Endothelial cell (in vitro differentiated cells): ENCODE measurements at places on chromosomes 7 and 10.

DNA sequence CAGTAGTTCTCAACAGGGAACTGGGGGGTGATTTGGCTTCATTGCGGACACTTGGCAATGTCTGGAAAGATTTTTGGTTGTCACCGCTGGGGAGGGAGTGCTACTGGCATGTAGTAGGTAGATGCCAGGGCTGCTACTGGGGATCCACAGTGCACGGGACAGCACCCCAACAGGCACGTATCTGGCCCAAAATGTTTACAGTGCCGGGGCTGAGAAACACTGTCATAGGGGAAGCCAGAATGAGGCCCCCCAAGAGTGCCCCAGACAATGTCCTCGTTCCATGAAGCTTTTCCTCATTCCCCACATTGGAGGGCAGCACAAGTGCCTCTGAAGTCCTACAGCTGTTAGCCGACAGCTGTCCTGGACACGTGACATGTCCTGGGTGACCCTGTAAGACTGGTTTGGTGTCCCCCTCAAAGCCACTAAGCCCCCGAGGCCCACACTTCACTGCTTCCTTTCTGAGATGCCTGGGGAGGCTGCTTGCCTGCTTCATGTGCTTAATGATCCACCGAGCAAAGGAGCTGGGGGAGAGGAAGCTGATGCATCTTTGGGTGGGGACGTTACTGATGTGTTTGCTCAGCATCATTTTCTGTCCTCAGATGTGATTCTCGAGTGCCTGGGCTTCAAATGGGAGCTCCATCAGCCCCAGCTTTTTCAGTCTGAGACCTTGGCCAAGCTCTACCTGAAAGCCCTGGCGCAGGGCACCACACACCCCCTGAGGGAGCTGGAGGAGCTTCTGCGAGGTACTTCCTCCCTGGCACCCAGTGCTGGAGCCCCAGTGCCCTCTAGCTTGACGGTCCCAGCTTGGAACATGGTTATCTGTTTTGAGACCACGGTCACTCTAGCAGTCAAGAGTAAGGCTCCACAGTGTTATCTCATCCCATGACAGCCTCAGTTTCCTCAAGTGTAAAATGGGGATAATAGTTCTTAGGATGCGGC lies 14.7 kb downstream of the BTBD16 start:
- DNase-seq, result no peak

- DNase-seq, result no peak
Measured at GRCh38 chr7:18400726-18401125, 94.8 kb upstream of the HDAC9 start.

DNA sequence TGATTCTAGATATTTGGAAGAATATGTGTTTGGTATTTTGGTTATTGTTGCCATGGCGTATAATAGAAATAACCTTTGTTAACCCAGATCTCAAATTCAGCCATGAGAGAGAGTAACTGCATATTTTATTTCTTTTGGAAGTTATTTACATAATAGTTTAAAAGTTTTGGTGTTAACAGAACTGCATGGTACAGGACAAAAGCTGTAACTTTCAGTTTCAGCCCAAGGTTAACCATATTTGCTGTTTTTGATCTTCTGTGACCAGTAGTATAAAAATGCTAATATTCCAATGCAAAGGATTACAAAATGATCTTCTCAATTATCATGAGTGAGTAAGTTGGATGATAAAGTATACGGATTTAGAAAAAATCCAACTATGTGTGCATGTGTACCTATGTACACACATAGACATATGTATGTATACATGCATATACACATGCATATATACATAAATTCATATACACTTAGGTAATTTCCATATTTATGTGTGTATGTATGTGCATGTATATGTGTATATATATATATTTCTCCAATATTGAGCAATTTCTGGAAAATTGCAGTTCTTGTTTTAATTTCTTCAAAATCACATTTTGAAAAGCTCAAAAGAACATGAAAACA lies 38.0 kb upstream of the PIP4K2A start:
- DNase-seq, result no peak

- no peak for DNase-seq
Measured at GRCh38 chr7:50560865-50561351, 4.3 kb downstream of the DDC start.

DNA sequence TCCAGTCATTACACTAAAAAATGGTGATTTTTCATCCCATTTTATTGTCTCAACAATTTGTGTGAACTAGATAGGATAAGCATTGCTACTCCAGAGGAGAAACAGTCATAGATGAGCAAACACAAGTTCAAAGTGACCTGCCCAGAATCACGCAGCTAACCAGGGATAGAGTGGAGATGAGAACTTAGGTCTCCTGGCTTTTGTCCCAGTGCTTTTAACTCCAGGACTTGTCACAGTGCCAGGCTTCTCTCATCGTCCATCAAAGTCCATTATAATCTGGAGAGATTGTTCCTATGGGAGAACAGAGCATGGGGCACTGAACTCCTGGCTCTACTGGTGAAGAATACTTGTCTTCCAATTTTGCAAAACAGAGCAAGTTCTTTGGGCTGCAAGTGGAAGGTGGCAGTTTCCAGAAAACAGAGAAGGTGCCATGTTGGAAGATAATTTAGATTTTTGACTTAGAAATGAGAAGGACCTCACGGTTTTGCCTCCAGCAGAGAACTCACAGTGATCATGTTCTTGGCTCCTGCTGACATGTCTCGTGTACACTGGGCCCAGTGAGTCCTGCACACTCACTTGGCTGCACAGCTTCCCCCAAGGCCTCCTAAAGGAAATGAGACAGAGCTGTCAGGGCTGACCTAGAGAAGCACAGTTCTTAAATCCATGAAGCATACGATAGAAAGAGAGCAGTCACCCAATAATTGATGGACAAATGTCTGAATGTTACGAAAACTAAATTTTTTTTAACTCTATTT lies 322.9 kb upstream of the NRP1 start:
- DNase-seq, result no peak

- DNase-seq, result no peak
Measured at GRCh38 chr10:120017733-120018417, 125.3 kb downstream of the SEC23IP start.

GRCh38 chr7:78099715-78100394 lies 301.3 kb downstream of the PHTF2 start:
- DNase-seq, result no peak

GRCh38 chr7:115113776-115114175 lies 191.9 kb downstream of the MDFIC start:
- no peak for DNase-seq

DNA sequence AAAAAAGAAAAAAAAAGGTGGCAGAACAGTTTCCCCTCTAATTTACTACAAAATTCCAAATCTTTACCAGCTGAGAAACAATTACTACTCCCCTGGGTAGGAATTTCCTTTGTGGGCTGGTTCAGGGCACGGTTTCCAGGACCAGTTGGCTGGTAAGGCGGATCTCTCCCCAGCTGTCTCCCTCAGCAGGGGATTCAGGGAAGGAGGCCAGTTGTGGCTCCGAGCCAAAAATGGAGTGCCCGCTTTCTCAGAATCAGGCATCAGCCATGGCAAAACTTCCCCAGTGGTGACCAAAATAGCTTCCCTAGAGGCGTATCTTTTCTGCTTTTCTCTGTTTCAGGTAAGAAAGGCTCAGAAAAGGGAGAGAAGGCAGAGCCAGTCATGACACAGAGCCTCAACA lies 91.2 kb downstream of the ZNF22 start:
- no peak for DNase-seq

DNA sequence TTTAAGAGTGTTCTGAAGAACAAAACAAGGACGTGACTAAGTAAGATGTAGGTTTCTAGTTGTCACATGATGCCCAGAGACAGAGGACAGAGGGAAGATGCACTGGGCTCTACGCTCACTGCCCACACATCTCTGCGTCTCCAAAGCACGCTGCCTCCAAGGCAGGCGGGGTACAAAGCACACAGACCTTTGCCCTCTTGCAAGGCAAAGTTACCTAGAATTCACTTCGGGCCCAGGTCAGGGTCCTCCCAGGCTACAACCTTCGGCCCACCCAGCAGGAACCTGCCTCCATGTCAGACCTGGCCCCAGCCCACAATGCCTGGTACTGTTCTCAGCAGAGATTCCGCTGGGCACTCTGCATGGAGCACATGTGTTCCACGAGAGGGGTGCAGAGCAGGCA lies 26.5 kb downstream of the GRB10 start:
- DNase-seq, result no peak
